ENCODE measurements at places on chromosomes 13 and 19.

DNA sequence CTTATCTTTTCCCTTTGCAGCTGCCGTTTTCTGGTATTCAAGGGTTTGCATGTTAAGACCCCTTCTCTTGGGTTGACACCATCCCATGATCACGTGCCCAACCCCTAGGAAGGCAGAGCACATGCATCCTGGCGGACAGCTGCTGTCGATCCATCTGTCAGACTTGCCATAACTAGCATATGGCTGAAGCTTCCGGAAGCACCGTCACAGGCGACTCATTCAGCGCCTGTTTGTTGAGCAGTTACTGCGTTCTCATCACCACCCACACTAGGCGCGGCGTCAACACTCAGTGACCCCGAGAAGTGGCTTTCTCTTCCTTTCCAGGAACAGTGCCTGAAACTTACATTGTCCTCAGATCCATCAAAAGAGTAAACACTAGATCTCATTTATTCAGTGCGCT is 93.6 kb downstream of the SOX1 start:
- no peak for DNase-seq

DNA sequence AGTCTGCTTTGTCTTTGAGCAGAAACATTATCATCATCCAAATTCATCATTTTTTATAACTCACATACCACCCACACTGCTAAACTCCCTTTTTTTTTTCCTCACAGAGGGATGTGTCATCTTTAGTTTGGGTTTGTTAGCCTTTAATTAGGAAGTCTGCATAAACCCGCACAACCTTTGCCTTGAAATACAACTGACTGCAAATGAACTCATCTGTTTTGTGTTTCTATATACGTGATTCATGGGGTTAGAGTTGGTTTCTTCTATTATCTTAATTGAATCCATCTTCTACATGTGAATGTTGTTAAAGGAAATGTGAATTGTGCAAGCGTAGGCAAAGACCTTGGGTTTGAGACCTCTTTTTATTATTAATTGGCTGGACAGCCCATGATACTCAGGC is 102.7 kb downstream of the SLAIN1 start:
- DNase-seq = no peak

- no peak for DNase-seq
Measured at GRCh38 chr13:33441015-33441414, 155.5 kb upstream of the STARD13 start.

GRCh38 chr13:75153834-75154233 is 328.1 kb downstream of the TBC1D4 start:
- no peak for DNase-seq

- no peak for DNase-seq
Measured at GRCh38 chr19:33282036-33282671, 20.2 kb downstream of the CEBPA start.

DNA sequence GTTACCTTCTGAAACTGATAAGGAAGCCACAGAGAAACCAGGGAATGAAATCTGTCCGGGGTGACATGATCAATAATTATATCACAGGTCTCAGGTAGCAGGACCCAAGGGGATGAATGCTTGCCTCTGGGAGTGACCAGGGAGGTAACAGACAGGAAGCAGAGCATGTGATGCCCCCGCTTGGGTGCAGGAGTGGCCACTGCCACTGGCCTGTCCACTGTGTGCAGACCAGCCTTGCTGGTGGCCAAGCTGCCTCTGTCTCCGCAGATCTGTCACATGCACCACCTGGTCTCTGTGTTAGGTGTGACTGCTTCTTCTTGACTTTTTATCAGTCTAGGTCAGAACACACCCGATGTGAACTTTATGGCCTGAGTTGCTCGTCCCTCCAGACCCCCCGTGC is 71.8 kb downstream of the PEPD start:
- no peak for DNase-seq

DNA sequence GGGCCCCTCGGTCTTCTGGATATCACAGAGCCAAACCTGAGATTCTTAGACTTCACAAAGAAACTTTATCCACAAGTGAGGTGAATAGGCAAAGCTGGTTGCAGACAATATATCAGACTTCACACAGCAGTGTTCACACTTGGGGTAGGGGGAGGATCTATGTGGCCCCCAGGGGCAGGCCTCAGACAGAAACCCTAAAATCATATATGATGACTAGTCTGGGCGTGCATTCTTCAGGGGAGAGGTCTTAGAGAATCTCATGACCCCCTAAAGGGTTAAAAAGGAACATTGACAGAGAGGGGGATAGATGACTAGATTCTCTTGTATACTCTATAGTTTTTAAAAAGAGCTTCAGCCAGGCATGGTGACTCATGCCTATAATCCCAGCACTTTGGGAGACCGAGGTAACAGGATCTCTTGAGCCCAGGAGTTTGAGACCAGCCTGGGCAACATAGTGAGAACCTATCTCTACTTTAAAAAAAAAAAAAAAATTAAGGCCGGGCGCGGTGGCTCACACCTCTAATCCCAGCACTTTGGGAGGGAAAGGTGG is 2.8 kb downstream of the TYROBP start:
- DNase-seq = no peak

GRCh38 chr19:15161028-15161984 is 39.5 kb downstream of the NOTCH3 start:
- no peak for DNase-seq

DNA sequence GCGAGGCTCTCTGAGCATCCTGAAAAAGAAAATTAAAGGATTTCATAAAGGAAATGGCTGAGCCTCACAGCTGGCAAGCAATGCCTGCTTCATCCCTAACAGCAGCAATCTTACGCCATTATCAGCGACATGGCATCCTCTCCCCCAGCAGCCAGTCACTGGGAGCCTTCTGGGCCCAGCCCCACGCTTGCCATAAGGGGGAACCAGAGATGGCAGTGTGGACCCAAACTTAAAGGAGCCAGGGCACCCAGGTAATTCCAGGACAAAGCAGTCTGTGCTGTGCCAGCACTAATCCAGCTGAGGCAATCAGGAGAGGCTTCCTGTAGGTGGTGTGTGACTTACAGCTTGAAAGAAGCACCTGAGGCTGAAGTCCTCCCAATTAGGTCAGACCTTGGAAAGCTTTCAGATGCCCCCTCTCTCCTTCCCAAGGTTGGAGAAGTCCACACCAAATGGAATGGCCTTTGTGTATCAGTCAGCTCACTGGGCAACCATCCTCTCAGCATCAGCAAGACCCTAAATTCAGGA is 10.3 kb downstream of the VSTM2B start:
- DNase-seq = no peak

DNA sequence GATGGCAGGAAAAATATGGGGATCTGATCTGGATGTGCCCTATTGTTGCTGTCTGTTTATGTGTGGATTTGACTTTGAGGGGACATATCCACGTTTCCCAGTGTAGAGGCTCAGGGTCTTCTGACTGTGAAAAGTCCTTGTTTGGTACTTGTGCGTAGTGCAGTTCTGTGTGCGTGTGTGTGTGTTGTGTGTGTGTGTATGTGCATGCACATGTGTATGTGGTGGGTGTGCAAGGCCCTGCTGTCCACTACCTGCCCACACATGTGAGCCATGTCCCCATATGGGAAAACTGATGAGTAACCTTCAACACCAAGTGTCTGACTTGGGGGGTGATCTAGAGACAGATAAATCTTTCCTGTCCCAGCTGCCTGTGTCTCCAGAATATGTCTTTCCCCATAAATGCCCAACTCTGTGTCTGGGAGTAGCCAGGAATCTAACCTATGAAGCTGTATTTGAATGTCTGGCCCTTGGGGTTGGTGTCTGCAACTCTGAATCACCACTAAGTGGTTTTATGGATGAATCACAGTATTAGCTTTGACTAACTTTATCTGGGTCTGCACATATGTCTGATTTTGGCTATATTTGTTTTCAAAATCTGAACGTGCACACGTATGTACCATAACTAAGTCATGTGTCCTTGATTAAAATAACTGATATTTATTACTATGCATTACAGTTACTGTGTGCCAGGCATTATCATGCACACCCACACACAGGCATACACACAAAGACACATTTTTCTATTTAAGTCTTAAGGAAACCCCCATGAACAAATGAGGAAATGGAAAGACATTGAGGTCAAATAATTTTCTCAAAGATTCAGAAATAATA is 17.4 kb downstream of the KLK2 start:
- no peak for DNase-seq

DNA sequence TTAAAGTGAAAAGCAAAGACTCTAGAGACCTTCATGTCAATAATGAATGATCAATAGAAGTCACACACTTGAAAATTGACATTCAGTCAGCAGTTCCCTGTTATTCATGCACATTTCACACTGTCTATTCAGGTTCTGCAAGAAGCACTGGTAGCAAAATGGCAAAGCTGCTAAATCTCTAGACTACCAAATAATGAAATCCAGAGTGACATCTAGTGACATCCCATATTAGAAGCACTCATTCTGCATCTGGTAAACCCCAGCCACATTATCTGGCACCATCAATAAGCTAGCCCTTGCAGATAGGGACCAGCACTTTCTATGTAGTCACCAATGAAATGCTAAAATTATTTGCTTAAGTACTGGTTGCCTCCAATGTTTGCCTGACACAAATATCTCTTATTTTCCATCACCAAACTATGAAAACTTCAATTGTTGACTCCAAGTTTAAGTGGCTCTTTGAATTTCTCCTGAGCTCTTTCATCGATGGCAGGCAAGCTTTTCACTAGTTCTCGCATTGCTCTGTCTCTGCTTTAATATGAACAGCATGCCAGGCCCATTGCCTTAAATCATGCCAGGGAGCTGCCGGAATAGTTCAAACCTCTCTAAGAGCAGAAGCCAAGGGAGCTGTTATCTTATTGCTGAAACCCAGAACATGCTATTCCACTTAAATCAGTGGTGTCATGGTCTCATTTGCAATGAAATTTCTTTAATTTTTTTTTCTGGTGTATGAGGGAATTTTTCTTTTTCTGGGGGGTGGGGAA is 409.9 kb downstream of the MZT1 start:
- no peak for DNase-seq

DNA sequence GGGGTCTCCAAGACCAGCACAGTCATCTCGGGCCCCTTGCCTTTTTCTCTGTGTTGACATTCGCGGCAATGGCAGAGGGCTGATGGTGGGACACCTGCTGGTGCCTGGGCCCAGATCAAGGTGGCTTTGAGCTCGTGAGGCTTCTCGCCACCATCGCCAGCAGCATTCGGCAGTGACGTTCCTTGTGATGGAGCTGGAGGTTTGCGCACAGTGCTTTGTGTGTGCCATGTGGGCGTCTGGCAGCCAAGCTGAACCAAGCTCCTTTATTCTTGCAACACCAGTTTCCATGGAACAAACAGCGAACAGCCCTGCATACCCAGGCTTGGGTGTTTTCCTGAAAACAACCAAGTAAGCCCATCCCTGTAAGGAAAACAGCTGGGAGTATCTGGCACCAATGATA is 9.1 kb upstream of the TMEM255B start:
- DNase-seq = no peak

GRCh38 chr19:19405971-19406877 is 749 bp downstream of the GATAD2A start:
- no peak for DNase-seq

- no peak for DNase-seq
Measured at GRCh38 chr19:7779631-7780486, 16.8 kb downstream of the CLEC4M start.

DNA sequence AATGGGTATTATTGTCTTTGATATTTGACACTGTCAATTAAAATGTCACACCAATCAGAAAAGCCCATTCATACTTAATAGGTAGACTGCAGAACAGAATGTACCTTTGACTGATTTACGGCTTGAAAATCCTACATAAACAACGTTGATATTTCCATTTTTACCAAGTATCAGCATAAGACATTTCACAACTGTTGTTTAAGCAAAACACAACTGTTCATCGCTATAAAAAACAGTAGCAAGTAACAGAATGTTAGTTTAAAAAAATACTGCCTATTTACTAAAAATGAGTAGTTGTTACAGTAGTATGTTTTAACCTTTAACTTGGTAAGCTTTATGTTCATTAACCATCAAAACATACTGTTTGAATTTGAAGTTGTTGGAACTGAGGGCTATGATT is 1096.6 kb downstream of the PCDH17 start:
- no peak for DNase-seq

GRCh38 chr13:40644838-40645604 is 21.4 kb downstream of the FOXO1 start:
- DNase-seq = no peak

GRCh38 chr13:42549552-42549936 is 24.4 kb upstream of the TNFSF11 start:
- DNase-seq = no peak

GRCh38 chr19:54630782-54631181 is 498 bp downstream of the LILRB1 start:
- no peak for DNase-seq

GRCh38 chr13:27406178-27406939 is 18.1 kb upstream of the GTF3A start:
- no peak for DNase-seq

DNA sequence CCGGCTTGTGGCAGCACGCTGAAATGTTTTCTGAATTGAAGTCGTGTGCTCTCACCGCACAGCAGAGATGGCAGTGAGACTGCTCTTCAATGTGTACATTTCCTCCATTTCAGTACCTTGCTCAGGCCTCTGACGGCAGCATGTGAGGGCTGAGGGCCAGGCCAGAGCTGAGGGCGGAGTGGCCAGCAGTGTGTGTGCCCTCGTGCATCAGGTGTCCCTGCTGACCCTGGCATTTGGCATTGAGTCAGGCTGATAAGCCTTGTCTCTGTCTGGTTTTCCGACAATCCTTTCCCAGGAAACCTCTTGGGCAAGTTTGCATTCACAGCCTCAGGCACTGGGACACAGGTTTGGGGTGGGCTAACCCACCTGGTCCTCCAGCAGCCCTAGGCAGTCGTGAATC is 62.3 kb downstream of the EFNB2 start:
- no peak for DNase-seq

- DNase-seq = no peak
Measured at GRCh38 chr13:91572439-91572838, 174.0 kb downstream of the GPC5 start.

DNA sequence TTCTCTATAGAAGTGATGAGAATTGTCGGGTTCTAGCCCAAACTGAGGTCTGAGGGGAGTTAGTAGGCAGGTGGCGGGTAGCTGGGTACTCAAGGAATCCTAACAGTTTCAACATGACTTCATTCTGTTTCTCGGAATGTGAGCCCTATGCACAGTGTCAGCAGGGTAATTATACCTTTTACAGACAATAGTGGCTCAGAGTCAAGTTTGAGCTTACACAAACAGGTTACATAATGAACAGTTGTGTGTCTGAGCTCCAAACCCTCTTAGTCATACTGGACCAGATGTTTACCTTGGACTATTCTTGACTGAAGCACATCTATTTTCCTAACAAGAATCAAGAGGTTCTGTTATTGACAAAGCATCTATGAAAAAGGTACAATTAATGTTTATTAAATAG is 1066.7 kb upstream of the PCDH20 start:
- no peak for DNase-seq

GRCh38 chr13:36293497-36293896 is 4.1 kb downstream of the CCDC169 start:
- DNase-seq = no peak

Measured in SK-N-MC (cell line).